ENCODE measurements at places on chromosomes 4 and X. TPM values are rescaled to one million over a fixed set of nuclear protein-coding genes. Genes with fewer than 3 reads are reported as not detected.

Gene SOX3
- total RNA-seq, result not detected

DNA sequence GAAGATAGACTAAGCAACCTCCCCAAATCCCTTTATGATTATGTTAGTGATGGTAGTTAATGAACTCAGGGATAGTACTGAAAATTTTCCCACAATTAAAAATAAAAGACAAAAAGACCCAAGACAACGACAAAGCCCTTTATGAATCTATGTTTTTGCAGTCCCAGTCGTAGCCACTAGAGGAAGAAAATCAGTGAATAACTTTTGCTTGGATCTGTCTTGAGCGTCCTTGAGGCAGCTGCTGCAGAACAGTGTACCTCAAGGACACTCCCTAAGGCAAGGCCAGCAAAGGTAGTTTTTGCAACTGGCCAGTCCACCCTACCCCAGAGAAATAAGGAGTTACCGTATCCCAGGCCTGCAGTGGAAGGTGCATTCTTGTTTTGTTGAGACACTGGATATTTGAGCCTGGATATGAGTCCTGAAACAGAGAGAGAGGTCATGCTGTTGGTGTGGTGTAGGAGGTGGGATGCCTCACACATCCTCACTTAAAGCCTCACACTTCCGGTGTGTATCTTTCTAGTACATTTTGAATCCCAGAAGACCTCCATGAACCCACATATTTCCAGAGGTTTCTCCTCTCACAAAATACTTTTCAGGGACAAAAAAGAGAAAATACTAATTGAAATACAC lies 8.7 kb upstream of the TIMM8A start:
- no peak overlapping the region for H3K4me3 ChIP-seq
- H3K36me3 ChIP-seq, result no peaks in the 10 kb centered on the region
- DNase-seq, result no peak

GRCh38 chr4:182978152-182978827 lies 61.1 kb upstream of the DCTD start:
- no peak overlapping the region for H3K4me3 ChIP-seq
- DNase-seq, result peak; percentile 10
- no peak overlapping the region for H3K27ac ChIP-seq
- H3K27me3 ChIP-seq, result peaks cover 58% of the 10 kb centered on the region

DNA sequence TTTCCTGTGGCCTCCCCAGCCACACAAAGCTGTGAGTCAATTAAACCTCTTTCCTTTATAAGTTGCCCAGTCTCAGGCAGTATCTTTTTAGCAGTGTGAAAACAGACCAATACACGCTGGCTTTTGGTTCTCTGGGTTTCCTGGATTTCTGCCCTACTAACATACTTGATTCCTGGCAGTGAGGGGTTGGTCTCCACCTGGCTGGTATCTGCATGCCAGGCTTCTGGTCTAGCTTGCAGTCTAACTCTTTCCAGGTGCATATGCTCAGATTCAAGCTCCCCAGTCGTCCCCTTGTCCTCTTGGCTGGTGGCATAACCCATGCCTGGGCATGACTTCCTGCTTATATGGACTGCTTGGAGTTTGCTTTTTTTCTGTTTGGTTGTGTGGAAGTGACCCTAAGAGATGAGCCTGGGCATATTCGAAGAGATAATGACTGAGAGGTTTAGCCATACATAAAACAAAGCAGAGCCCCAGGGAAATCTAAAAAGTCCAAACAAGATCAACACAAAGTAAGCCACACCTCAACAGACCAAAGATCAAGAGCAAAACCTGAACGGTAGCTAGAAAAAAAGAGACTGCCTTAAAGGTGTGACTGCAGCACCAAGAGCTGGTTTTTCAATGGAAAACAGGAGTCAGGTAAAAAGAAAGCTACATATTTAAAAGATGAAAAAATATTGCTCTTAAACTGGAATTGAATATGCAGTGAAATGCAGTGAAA lies 102.1 kb upstream of the STS start:
- DNase-seq, result no peak
- H3K4me3 ChIP-seq, result no peak overlapping the region
- H3K36me3 ChIP-seq, result peaks cover 2% of the 10 kb centered on the region
- H3K4me1 ChIP-seq, result peaks cover 9% of the 10 kb centered on the region
- H3K27ac ChIP-seq, result no peak overlapping the region
- H3K27me3 ChIP-seq, result no peaks in the 10 kb centered on the region

Gene UGT2B15
- not detected for total RNA-seq

DNA sequence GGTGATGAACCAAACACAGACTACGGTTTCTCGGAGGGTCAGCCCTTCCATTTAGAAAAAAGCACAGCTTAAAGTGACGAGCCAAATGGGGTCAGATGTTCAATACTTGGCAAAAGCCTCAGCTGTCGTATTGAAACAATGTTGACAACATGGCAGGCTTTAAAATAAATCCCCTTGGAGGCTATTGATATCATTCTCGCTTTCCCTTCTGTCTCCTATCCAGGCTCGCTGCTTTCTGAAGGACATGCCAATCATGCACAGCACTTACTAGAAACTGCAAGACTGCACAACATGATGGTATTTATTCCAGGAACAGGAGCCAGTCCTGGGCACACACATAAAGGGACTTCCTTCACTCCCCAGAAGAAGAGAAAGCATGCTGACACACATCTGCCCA lies 137.9 kb downstream of the SLC7A11 start:
- H3K36me3 ChIP-seq, result no peaks in the 10 kb centered on the region
- H3K4me1 ChIP-seq, result no peaks in the 10 kb centered on the region
- no peaks in the 10 kb centered on the region for H3K27me3 ChIP-seq
- no peak for DNase-seq
- H3K27ac ChIP-seq, result no peak overlapping the region
- no peak overlapping the region for H3K4me3 ChIP-seq

Gene CSN1S1
- total RNA-seq, result not detected

Gene SLC9B1
- total RNA-seq, result 2.5 TPM

Gene BEND2
- total RNA-seq, result not detected

DNA sequence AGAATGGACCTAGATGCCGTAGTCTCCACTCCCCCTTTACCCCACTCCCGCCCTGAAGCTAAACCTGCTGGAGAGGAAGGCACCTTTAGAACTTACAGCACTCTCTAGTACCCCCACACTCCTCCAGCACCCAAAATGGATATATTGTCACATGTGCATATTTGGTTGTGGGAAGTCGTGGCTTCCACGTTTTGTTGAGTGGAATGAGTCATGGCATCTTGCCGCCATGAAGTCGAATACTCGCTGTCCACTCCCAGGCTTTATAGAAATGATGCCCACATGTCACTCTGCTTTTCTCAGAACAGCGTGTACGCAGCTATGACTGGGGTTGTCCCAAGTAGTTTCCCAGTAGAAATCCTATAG lies 545 bp downstream of the ABCE1 start:
- H3K36me3 ChIP-seq, result peaks cover 24% of the 10 kb centered on the region
- DNase-seq, result peak; percentile 48
- H3K27me3 ChIP-seq, result no peaks in the 10 kb centered on the region
- peak overlapping the region; percentile 99 for H3K27ac ChIP-seq
- peak overlapping the region; percentile 98 for H3K4me3 ChIP-seq
- H3K4me1 ChIP-seq, result peaks cover 5% of the 10 kb centered on the region

DNA sequence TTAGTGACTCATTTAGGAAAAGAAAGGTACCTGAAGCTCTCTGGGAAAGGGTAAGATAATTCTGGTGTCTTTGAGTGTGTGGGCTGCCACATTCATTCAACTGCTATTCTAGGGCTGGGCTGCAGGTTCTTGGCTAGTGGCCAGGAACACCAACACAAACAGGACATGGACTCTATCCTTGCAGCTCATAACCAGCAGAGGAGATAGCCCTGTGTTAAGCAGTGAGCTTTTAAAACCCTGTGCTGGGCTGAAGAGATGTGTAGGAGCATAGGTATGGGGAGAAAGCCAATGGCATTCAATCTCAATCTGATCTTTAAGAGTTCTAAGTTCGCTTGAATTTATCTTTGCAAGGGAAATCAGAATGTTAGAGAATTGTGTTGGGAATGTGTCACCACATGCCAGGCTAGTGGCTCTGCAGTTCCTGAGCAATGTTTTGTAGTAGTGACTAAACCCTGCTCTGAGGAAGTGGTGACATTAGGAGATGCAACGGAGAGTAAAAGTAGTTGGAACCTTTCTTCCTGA lies 39.2 kb downstream of the SGMS2 start:
- peak; percentile 42 for DNase-seq
- peaks cover 22% of the 10 kb centered on the region for H3K4me1 ChIP-seq
- H3K27ac ChIP-seq, result no peak overlapping the region
- H3K36me3 ChIP-seq, result no peaks in the 10 kb centered on the region
- no peak overlapping the region for H3K4me3 ChIP-seq

Gene CTAG2
- not detected for total RNA-seq

GRCh38 chr4:148170408-148171365 lies 271.5 kb downstream of the NR3C2 start:
- no peaks in the 10 kb centered on the region for H3K4me1 ChIP-seq
- peaks cover 5% of the 10 kb centered on the region for H3K36me3 ChIP-seq
- no peaks in the 10 kb centered on the region for H3K27me3 ChIP-seq
- H3K27ac ChIP-seq, result no peak overlapping the region
- DNase-seq, result no peak

DNA sequence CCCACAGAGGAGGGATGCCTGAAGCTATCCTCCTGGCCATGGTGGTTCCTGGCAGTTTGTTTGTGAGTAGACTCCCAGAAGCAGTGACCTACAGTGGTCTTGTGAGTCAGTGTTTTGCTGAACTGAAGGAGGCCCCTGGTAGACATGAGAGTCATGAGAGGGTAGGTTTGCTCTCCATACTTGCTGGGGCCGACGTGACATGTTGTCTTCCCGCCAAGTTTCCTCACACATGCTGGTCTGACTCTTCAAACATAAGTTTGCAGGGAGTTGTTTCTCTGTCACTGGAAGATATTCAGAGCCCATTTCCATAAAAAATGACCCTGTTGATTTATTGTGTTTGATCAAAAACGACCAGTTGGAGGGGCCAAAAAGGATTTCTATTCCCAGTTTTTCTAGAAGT lies 131.1 kb upstream of the SCML1 start:
- H3K4me1 ChIP-seq, result no peaks in the 10 kb centered on the region
- H3K27ac ChIP-seq, result no peak overlapping the region
- no peak overlapping the region for H3K4me3 ChIP-seq
- H3K27me3 ChIP-seq, result peaks cover 24% of the 10 kb centered on the region
- no peaks in the 10 kb centered on the region for H3K36me3 ChIP-seq

Gene MEPE
- not detected for total RNA-seq

DNA sequence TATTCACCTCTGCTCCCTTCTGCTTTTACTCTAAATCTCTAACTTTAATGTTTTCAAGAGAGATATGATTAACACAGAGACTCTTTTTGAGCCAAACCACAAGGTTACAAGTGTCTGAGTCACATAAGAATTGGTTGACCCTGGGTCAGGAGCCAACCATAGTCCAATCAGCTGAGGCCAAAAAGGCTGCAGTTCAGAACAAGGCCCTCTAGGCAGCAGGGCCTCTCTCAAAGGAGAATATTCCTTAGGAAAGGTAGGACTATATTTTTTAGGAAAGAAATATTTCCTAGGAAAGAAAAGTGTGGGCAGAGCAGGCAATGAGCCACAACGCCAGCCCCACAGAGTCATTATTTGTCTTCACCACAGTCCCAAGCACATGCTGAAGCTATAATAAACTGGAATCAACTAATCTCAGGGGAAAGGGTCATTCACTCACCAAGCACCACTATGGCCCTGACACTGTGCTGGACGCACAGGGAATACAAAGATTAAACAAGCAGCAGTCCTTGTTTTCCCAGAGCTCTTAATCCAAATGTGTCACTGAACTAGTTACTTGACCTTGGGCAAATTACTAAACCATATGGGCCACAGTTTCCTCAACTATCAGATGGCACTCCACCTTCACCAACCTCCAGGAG lies 2.2 kb downstream of the ATP8A1 start:
- no peaks in the 10 kb centered on the region for H3K27me3 ChIP-seq
- peak overlapping the region; percentile 92 for H3K27ac ChIP-seq
- peak overlapping the region; percentile 93 for H3K4me3 ChIP-seq
- peak; percentile 41 for DNase-seq
- H3K36me3 ChIP-seq, result peaks cover 28% of the 10 kb centered on the region
- peaks cover 75% of the 10 kb centered on the region for H3K4me1 ChIP-seq

GRCh38 chrX:15913146-15913545 lies 58.5 kb upstream of the AP1S2 start:
- peaks cover 5% of the 10 kb centered on the region for H3K4me1 ChIP-seq
- no peak overlapping the region for H3K27ac ChIP-seq
- DNase-seq, result no peak
- no peaks in the 10 kb centered on the region for H3K36me3 ChIP-seq

DNA sequence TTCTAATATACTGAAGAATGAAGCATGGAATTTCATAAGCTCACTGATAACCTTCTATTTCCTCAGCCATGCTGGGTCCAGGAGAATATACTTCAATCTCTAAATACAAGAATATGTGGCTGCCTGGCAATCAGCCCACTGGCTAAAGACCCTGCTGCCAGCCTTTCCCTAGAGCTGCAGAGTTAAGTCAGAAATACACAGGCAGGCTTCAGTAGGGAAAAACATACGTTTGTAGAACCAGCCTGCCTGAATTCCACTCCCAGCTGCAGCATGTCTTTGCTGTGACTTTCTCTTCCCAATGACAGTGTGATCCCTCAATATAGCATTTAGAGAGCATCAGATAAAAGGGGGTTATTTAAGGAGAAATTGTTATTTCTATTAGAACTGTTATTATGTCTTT lies 289.1 kb downstream of the PCDH19 start:
- H3K27ac ChIP-seq, result no peak overlapping the region
- H3K36me3 ChIP-seq, result no peaks in the 10 kb centered on the region
- no peak for DNase-seq
- peaks cover 12% of the 10 kb centered on the region for H3K27me3 ChIP-seq
- no peak overlapping the region for H3K4me3 ChIP-seq
- no peaks in the 10 kb centered on the region for H3K4me1 ChIP-seq

DNA sequence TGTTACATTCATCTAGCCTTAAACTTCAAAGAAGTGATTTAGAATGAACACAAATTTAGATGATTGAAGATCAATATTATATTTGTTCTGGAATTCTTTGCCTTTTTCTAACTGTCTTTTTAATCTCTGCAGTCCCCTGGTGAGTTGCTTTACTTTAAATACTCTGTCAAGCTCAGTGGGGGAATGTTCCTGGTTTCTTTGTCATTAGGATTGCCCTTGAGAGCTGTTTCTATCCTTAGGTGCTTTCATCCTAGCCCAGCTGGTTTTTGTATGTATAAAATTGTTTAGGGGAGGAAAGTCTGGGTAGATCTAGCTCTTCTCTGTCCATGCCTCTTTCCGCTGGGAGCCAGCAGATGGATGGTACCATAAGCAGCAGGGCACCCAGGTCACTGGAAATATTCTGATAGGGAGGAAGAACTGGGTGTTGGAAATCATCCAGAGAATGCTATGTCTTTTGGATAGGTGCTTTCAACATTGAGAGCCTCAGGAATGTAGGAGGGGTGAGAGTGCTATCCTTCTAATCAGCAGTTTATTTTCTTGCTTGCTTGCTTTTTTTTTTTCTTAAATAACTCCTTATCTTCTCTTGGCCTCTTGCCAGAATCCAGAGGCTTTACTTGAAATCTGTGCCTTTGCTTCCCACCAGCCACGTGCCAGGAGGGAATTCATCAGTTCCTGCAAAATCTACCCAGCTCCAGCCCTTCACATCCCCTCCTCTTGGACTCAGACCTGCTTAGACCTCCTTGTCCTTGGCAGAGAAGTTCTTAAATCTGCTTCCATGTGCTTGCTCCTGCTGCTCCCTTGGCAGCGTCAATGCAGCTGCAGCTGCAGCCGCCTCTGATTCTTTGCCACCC lies 215.3 kb upstream of the ANXA3 start:
- no peak overlapping the region for H3K27ac ChIP-seq
- H3K4me3 ChIP-seq, result no peak overlapping the region
- no peaks in the 10 kb centered on the region for H3K4me1 ChIP-seq
- H3K36me3 ChIP-seq, result no peaks in the 10 kb centered on the region
- peaks cover 24% of the 10 kb centered on the region for H3K27me3 ChIP-seq

Gene GYPE
- total RNA-seq, result 0.79 TPM
